ENCODE measurements at places on chromosomes 16 and 17. TPM values are rescaled to one million over a fixed set of nuclear protein-coding genes. Genes with fewer than 3 reads are reported as not detected.

DNAH9 gene
- total RNA-seq = not detected

KRT20 gene
- not detected for total RNA-seq

TMEM204 gene
- total RNA-seq = not detected

ADAM11 gene
- 0.55 TPM for total RNA-seq

TBC1D3 gene
- not detected for total RNA-seq

CCDC200 gene
- not detected for total RNA-seq

GRB7 gene
- total RNA-seq = 55.9 TPM

C1QL1 gene
- total RNA-seq = 1.3 TPM

KCNH4 gene
- not detected for total RNA-seq

GPR179 gene
- 0.57 TPM for total RNA-seq

SEC14L5 gene
- total RNA-seq = 1.1 TPM

SLC12A3 gene
- total RNA-seq = 0.26 TPM

- no peak overlapping the region for H3K4me3 ChIP-seq
- no peaks in the 10 kb centered on the region for H3K36me3 ChIP-seq
- DNase-seq = no peak
- H3K4me1 ChIP-seq = peaks cover 21% of the 10 kb centered on the region
- no peak overlapping the region for H3K27ac ChIP-seq
- H3K27me3 ChIP-seq = peaks cover 21% of the 10 kb centered on the region
These were observed 1.2 kb upstream of the DPH1 start for GRCh38 chr17:2028737-2029136.

- no peak overlapping the region for H3K4me3 ChIP-seq
- H3K36me3 ChIP-seq = no peaks in the 10 kb centered on the region
These were observed 3.5 kb upstream of the VEZF1 start for GRCh38 chr17:57991537-57991936.

GRCh38 chr16:81429045-81429521 is 15.5 kb upstream of the CMIP start:
- H3K4me3 ChIP-seq = no peak overlapping the region
- no peaks in the 10 kb centered on the region for H3K27me3 ChIP-seq
- no peaks in the 10 kb centered on the region for H3K4me1 ChIP-seq

- H3K4me1 ChIP-seq = 0 out of 2 replicates have a peak, but pooled peaks cover 5% of the 10 kb centered on the region
- no peaks in the 10 kb centered on the region for H3K36me3 ChIP-seq
- no peak overlapping the region for H3K27ac ChIP-seq
These were observed 19.7 kb downstream of the TEX2 start for GRCh38 chr17:64243340-64243739.

GRCh38 chr16:55489119-55489955 is 10.3 kb downstream of the MMP2 start:
- no peak for DNase-seq
- H3K27me3 ChIP-seq = no peaks in the 10 kb centered on the region
- H3K4me3 ChIP-seq = no peak overlapping the region
- no peak overlapping the region for H3K27ac ChIP-seq
- no peaks in the 10 kb centered on the region for H3K4me1 ChIP-seq

DNA sequence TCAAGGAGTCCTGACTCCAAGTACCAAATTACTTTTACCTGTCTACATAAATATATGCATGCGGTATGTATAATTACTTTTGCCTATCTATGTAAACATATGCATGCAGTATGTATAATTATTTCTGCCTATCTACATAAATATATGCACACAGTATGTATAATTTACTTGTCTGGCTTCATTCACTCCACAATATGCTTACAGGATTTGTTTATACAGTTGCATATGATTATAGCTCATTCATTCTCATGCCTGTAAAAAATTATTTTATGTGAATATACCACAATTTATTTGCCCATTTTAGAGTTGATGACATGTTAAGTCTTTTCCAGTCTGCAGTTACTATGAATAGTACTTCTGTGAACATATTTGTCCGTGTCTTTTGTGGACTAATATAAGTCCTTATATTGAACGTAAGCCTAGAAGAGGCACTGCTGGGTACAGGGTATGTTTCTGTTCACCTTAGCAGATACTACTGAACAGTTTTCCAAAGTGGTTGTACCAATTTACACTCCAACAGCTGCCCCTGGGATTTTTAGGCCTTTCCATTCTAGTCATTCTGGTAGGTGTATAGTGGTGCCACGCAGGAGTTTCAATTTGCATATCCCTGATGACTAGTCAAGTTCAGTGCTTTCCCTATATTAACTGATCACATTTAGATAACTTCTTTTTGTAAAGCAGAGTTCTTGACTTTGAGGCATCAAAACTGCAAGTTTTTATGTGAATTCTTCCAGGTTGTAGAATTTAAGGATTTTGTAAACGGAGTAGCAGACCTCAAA is 47.0 kb downstream of the MARVELD3 start:
- DNase-seq = no peak
- H3K27me3 ChIP-seq = no peaks in the 10 kb centered on the region
- H3K4me3 ChIP-seq = no peak overlapping the region
- no peaks in the 10 kb centered on the region for H3K4me1 ChIP-seq
- H3K27ac ChIP-seq = no peak overlapping the region

- H3K36me3 ChIP-seq = no peaks in the 10 kb centered on the region
- DNase-seq = no peak
- H3K27ac ChIP-seq = no peak overlapping the region
These were observed 11.8 kb downstream of the MYO1D start for GRCh38 chr17:32865141-32865540.

GRCh38 chr17:80605326-80606066 is 60.9 kb downstream of the RPTOR start:
- peak; percentile 64 for DNase-seq
- H3K27me3 ChIP-seq = no peaks in the 10 kb centered on the region
- no peaks in the 10 kb centered on the region for H3K36me3 ChIP-seq
- H3K27ac ChIP-seq = no peak overlapping the region
- 0 out of 2 replicates have a peak, but pooled peaks cover 6% of the 10 kb centered on the region for H3K4me1 ChIP-seq

DNA sequence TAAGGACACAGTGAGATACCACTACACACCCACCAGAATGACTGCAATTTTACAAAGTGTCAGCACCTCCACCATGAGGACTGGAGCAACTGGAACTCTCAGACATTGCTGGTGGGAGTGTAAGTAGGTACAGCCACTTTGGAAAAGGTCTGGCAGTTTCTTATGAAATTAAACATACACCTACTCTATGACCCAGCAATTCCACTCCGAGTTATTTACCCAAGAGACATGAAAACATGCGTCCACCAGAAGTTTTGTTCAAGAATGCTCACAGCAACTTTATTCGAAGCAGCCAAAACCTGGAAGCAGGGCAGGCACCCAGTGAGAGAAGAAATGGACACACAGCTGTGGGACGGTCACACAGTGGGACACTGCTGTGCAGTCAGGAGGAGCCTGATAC is 384.0 kb downstream of the SOX9 start:
- DNase-seq = no peak
- H3K4me1 ChIP-seq = peaks cover 24% of the 10 kb centered on the region
- no peaks in the 10 kb centered on the region for H3K27me3 ChIP-seq
- no peak overlapping the region for H3K27ac ChIP-seq

DNA sequence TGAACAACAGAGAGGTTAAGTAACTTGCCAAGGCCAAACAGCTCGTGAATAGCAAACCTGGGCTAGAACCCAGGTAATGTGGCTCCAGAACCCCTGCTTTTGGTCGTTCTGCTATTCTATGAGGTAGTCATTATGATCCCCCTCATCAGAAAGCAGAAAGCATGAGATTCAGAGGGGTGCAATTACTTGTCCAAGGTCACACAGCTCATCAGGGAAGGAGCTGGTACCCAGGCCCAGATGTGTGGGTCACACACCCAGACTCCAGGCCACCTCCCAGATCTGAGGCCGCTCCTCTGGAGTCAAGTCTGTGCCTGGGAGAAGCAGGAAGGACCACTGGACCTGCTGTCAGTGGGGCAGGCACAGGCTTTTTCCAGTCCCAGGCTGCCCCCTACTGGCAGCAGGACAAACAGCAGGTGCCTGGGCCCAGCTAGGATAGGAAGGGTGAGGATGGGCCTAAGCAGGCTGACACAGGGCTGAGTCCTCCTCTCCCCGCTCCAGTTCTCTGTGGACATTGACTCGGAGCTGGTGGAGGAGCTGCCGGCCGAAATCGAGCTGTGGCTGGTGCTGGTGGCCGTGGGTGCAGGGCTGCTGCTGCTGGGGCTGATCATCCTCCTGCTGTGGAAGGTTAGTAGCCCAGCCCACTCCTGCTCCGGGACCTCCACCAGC is 7.8 kb upstream of the PDK2 start:
- no peaks in the 10 kb centered on the region for H3K4me1 ChIP-seq
- peaks cover 49% of the 10 kb centered on the region for H3K36me3 ChIP-seq
- peak; percentile 72 for DNase-seq

DNA sequence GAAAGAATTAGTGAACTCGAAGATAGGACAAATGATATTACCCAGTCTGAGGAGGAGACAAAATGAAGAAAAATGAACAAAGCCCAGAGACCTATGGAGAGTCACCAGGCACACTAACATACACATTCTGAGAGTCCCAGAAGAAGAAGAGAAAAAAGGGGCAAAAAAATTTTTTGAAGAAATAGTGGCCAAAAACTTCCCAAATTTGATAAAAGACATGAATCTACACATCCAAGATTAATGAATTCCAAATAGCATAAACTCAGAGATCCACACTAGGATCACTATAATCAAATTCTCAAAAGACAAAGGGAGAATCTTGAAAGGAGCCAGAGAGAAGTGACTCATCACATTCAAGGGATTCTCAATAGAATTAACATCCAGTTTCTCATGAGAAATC is 3.4 kb upstream of the OR4D1 start:
- no peaks in the 10 kb centered on the region for H3K4me1 ChIP-seq
- peaks cover 79% of the 10 kb centered on the region for H3K27me3 ChIP-seq
- no peak overlapping the region for H3K27ac ChIP-seq
- no peak for DNase-seq
- H3K4me3 ChIP-seq = no peak overlapping the region

GRCh38 chr16:50900391-50900942 is 158.6 kb downstream of the CYLD start:
- H3K4me1 ChIP-seq = no peaks in the 10 kb centered on the region
- peaks cover 26% of the 10 kb centered on the region for H3K27me3 ChIP-seq
- H3K27ac ChIP-seq = no peak overlapping the region
- H3K36me3 ChIP-seq = no peaks in the 10 kb centered on the region

- no peak for DNase-seq
- H3K27ac ChIP-seq = no peak overlapping the region
- no peaks in the 10 kb centered on the region for H3K27me3 ChIP-seq
- no peaks in the 10 kb centered on the region for H3K4me1 ChIP-seq
- H3K4me3 ChIP-seq = no peak overlapping the region
These were observed 101.2 kb downstream of the TTC19 start for GRCh38 chr17:16100737-16101400.

- no peak overlapping the region for H3K4me3 ChIP-seq
- no peaks in the 10 kb centered on the region for H3K36me3 ChIP-seq
- H3K27me3 ChIP-seq = no peaks in the 10 kb centered on the region
These were observed 72.7 kb downstream of the SOX9 start for GRCh38 chr17:72193391-72194106.

- peaks cover 22% of the 10 kb centered on the region for H3K4me1 ChIP-seq
- no peaks in the 10 kb centered on the region for H3K36me3 ChIP-seq
- no peaks in the 10 kb centered on the region for H3K27me3 ChIP-seq
- H3K27ac ChIP-seq = peak overlapping the region; percentile 83
- peak; percentile 71 for DNase-seq
These were observed 5.0 kb downstream of the SGCA start for GRCh38 chr17:50170662-50171370.

GRCh38 chr16:2371421-2371820 is 30.9 kb upstream of the ABCA3 start:
- no peak for DNase-seq
- peaks cover 7% of the 10 kb centered on the region for H3K4me1 ChIP-seq
- no peaks in the 10 kb centered on the region for H3K36me3 ChIP-seq
- H3K27ac ChIP-seq = no peak overlapping the region

- H3K27me3 ChIP-seq = no peaks in the 10 kb centered on the region
- no peak overlapping the region for H3K27ac ChIP-seq
- no peaks in the 10 kb centered on the region for H3K36me3 ChIP-seq
These were observed 49.6 kb upstream of the SIAH1 start for GRCh38 chr16:48434653-48435317.

DNA sequence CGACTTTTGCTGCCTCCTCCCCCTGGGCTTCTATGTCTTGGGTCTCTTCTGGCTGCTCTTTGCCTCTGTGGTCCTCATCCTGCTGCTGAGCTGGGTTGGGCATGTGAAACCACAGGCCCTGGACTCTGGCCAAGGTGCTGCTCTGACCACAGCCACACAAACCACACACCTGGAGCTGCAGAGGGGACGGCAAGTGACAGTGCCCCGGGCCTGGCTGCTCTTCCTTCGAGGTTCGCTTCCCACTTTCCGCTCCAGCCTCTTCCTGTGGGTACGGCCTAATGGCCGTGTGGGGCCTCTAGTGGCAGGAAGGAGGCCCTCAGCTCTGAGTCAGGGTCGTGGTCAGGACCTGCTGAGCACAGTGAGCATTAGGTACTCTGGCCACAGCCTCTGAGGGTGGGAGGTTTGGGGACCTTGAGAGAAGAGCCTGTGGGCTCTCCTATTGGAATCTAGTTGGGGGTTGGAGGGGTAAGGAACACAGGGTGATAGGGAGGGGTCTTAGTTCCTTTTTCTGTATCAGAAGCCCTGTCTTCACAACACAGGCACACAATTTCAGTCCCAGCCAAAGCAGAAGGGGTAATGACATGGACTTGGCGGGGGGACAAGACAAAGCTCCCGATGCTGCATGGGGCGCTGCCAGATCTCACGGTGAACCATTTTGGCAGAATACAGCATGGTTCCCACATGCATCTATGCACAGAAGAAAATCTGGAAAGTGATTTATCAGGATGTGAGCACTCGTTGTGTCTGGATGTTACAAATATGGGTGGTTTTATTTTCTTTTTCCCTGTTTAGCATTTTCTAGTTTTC is 2.3 kb downstream of the GP1BA start:
- no peak overlapping the region for H3K4me3 ChIP-seq
- H3K27me3 ChIP-seq = no peaks in the 10 kb centered on the region
- H3K36me3 ChIP-seq = peaks cover 5% of the 10 kb centered on the region
- peaks cover 21% of the 10 kb centered on the region for H3K4me1 ChIP-seq

DNA sequence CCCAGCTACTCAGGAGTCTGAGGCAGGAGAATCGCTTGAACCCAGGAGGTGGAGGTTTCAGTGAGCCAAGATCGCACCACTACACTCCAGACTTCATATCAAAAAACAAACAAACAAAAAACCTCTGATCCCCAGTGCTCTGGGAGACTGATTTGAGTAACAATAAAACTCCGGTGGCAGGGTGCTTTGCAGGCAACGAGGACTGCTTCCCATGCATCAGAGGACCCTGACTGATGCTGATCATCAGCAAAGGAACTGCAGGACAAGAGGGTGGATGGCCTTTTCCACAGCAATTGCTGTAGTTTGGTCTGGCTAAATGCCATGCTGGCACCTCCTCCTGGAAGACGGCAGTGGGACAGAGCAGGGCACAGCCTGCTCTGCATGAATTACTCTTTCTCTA is 6.4 kb upstream of the SLC39A11 start:
- H3K4me3 ChIP-seq = no peak overlapping the region
- H3K36me3 ChIP-seq = no peaks in the 10 kb centered on the region
- DNase-seq = no peak
- peaks cover 6% of the 10 kb centered on the region for H3K4me1 ChIP-seq
- H3K27me3 ChIP-seq = no peaks in the 10 kb centered on the region

All from PC-9 (cell line).